ENCODE measurements at places on chromosomes 5 and 9. TPM values are rescaled to one million over a fixed set of nuclear protein-coding genes. Genes with fewer than 3 reads are reported as not detected.
A peak's percentile ranks its signal among the peaks of the same experiment; 100 is the strongest.

Gene TNFSF15
- total RNA-seq: 0.10 TPM

Gene ACSL6
- not detected for total RNA-seq

Gene ANKRD55
- not detected for total RNA-seq

Gene FAXDC2
- total RNA-seq: 2.5 TPM

Gene SH3GL2
- total RNA-seq: not detected

DNA sequence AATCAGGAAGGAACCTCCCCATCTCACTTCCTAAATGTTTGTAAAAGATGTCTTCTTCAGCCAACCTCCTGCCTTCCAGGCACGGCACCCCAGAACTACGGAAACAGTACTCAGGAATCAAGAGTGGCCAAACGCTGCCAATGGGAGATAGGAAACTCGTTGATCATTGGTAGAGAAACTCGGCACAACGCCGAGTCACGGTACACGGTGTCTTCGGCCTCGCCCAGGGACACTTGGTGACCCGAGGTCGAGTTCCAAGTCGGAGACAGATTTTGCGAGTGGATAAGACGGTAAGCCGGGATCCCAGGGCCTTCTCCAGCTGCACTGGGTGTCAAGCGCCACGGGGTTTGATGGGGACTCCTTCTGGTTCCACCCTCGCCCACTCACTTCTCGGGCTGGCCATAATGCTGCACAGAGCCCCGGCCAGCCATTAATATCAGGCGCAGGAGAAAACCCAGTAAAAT lies 343 bp downstream of the KIAA0825 start:
- no peak for DNase-seq

- DNase-seq: no peak
Measured at GRCh38 chr5:57627661-57628060, 145.1 kb upstream of the ACTBL2 start.

DNA sequence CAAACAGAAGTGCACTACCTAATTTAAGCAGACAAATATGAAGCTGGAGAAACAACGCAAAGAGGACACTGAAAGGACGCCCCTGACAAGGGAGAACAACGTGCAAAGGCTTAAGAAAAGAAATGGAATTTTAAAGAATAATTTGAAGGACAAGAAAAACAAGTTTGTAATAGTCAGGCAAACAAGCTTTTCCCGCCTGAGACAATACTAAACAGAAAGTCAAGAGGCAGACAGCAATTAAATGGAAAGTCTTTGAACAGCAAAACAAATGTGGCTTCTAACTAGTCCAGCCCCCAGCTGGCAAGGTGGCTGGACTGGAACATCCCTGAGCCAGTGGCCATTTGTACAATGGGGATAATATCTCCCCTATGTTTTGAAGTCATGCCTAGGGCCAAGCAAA lies 63.3 kb downstream of the SIL1 start:
- no peak for DNase-seq

DNA sequence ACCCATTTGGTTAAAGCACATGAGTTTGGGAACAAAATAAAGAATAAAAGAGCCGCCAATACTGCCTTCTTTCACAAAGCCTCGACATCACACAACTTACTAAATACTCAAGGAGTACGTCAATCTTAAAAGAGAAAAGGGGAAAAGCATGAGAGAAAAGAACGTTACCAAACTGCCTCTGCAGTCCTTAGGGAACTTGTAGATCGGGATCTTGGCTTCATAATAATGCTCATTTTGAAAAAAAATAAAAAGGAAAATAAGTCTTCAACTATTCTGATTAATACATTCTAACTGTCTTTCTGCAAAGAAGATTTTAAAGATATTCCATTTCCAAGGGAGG lies 618.4 kb downstream of the PDE4D start:
- no peak for DNase-seq

GRCh38 chr5:27784317-27784716 lies 745.9 kb upstream of the CDH9 start:
- no peak for DNase-seq

DNA sequence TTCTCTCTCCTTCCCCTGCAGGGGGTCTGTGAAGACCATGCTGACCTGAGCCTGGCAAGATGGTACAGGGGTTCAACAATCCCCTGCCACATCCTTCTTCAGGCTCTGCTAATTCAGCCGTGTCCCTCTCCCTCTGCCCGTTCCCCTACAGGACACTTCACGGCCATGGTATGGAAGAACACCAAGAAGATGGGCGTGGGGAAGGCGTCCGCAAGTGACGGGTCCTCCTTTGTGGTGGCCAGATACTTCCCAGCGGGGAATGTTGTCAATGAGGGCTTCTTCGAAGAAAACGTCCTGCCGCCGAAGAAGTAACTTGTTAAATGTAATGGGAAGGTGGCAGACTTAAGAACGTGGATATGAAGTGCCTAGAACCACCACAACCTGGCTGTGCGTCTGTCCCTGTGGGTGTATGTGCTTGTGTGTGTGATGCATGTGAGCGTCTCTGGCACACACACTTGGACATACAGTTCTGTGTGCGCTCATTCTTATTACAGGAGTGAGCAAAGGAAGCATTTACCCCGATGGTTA lies 6.9 kb upstream of the CCIN start:
- peak; percentile 51 for DNase-seq

DNA sequence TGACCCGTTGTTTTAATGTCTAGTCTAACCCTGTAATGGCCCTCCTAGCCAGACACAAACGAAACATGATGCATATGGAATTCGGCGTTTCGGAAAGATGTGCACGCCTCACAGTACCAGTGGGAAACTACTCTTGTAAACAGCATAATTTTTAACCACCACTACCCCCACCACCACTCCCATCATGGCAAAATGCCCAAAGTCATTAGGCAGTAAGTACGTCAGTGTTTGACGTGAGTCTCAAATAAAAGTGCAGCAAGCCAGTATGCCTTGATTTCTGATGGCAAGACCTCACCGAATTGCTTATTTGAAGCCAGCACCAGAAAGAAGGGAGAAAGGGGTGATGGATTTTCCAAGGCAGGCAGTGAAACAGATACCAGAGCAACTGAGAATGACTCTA lies 71.4 kb downstream of the ADRB2 start:
- DNase-seq: no peak

DNA sequence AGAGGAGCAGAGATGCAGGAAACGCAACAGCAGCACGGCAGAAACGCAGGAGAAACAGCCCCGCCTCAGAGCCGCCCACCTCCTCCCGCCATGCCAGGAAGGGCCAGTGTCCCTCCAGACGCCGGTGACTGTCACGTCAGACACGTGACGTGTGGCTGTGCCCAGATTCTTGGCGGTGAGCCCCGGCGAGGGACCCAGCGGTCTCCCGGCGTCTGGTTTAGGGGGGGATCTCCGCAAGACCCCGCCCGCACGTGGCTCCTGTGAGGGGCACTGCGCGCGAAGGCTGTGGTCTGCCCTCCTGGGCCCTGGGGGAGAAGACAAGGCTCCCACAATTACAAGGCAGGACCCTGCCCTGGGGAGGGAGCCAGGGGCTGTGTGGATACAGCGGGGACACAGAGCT lies 2.4 kb upstream of the LCN8 start:
- DNase-seq: peak; percentile 91

GRCh38 chr9:76603448-76603895 lies 144.5 kb downstream of the GCNT1 start:
- no peak for DNase-seq

GRCh38 chr5:81219389-81219788 lies 13.7 kb upstream of the CKMT2 start:
- DNase-seq: no peak

- DNase-seq: no peak
Measured at GRCh38 chr5:137665678-137666460, 70.0 kb downstream of the KLHL3 start.

- no peak for DNase-seq
Measured at GRCh38 chr9:71048280-71048679, 73.1 kb downstream of the TRPM3 start.
